GF-D8 (cell line): ENCODE measurements at places on chromosomes 13 and 19.

GRCh38 chr13:42681326-42682100 lies 99.9 kb upstream of the FAM216B start:
- DNase-seq, result no peak

GRCh38 chr13:22189176-22190048 lies 518.5 kb downstream of the FGF9 start:
- DNase-seq, result no peak

DNA sequence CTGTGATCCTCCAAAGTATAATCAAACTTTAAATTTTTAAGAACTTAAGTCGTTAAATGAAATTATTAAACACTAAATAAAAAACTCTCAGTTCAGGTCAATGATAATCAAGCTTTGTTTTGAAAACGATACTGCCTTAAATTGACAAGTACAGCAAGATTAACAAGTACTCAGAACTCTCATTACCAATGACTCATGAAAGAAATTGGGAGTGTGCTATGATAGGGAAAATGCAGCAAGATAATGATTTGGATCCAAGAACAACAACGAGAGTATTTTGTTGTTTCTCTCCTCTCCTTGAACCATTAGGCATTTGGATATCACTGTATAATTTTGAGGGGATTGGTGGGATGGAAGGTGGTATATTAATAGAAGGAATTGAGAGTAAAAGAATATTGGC lies 10.2 kb downstream of the N4BP2L2 start:
- DNase-seq, result no peak

GRCh38 chr13:43629691-43630480 lies 156.9 kb downstream of the ENOX1 start:
- no peak for DNase-seq

DNA sequence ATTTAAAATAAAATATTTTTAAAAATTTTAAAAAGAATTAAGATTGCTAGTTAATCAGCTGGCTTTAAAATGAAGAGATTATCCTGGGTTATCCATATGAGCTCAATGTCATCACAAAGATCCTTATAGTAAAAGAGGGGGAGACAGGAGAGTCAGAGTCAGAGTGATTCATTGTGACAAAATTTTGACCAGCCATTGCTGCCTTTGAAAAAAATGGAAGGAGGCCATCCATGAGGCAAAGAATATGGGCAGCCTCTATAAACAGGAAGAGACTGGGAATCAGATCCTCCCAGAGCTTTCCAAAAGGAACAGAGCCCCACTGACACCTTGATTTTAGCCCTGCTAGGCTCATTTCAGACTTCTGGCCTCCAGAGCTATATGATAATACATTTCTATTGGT lies 9.3 kb upstream of the RUBCNL start:
- DNase-seq, result no peak

- DNase-seq, result no peak
These were observed 7.3 kb downstream of the C19orf53 start for GRCh38 chr19:13781547-13781946.

GRCh38 chr13:72850959-72851677 lies 69.2 kb downstream of the PIBF1 start:
- no peak for DNase-seq

GRCh38 chr13:106151056-106151699 lies 384.3 kb downstream of the EFNB2 start:
- DNase-seq, result no peak

DNA sequence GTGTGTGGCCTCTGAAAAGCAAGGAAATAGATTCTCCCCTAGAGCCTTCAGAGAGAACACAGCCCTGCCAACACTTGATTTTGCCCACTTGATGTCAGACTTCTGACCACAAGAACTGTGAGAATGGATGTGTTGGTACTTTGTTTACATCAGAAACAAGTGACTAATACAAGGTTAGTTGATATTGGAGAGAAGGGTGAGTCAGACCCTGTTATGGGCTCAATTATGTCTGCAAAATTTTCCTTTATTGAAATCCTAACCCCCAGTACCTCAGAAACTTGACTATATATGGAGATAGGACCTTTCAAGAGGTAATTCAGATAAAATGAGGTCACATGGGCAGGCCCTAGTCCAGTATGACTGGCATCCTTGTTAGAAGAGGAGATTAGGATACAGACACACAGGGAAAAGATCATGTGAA lies 226.7 kb downstream of the RFC3 start:
- no peak for DNase-seq

- peak; percentile 85 for DNase-seq
These were observed 12.3 kb downstream of the RUBCNL start for GRCh38 chr13:46374710-46375109.

DNA sequence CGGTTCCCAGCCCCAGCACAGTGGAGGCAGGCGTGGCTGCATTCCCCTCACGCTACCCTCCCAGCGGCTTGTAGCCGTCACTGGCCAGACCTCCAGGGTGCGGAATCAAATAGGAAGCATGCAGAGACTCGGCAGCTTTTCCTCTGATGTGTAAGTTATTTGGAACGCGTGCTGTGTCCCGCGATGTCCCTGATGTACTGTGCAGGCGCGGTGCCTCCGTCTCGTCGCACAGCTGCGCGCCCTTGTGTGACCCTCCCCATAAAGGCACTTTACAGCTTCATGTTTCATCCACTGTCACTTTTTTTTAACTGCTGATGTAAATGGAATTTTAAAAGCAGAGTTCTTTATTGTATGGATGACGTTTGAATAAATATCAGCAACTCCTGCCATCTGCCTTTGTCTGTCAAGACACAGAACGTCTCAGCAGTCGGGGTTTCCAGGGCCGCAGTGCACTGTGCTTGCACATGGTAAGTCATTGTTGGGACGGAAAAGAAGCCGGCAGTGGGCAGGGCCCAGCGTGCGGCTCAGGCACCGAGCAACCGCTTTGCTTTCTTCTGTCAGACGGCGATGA lies 7.3 kb upstream of the F7 start:
- DNase-seq, result no peak

- no peak for DNase-seq
These were observed 17.7 kb downstream of the WTIP start for GRCh38 chr19:34499155-34499834.

DNA sequence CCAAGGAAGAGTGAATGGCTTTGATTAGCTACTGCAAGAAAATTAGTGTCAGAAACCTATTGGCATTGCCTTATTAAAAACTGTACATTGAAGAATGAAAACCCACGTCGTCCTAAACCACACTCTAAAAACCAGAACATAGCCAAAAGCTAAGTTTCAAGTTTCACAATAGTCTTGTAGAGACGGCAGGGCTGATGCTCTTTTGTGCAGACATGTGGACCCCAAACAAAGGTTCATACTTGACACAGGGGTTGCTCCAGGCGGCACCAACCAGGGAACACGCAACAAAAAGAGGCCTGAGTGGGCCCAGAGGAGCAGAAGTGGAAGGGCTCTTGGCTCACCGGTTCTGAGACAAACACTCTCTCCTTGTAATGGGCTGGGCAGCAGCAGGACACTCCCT lies 28.6 kb upstream of the MIR17HG start:
- DNase-seq, result no peak

DNA sequence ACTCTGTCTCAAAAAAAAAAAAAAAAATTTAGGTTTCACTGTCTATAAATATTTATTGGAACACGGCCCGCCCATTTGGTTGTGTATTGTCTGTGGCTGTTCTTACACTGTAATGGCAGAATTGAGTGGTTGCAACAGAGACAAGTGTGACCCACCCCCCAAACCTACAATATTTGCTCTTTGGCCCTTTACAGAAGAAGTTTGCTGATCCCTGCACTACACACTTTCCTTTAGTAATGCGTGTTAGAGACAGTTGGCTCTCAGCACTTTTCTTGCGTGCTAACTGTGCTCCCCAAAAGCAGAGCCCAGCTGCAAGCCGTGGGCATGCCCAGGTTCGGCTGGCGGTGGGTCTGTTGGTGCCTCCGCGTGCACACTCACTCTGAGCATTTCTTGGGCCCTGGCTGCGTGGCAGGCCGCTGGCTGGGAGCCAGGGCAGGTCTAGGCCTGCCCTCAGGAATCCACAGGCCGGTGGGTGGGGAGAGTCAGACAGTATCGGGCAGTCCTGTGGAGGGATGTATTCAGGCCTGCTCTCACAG lies 72.6 kb downstream of the SIPA1L3 start:
- DNase-seq, result no peak

DNA sequence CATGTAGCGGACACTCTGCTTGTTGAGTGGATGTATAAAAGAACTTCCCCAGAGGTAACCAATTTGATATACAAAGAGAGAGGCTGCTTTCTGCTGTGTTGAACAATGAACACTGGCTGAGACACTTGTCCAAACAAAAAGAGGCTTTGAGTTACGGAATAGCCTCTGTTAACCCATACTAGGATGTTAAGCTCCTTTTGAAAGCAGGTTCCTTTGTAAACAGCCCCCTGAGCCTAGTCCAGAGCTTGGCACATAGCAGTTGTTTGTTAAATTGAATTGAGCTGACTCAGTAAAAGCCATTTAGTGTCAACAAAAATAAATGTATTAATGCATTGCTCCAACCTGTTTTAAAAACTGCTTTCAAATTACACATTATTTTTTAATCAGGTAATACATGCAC lies 200.1 kb downstream of the MZT1 start:
- DNase-seq, result no peak

DNA sequence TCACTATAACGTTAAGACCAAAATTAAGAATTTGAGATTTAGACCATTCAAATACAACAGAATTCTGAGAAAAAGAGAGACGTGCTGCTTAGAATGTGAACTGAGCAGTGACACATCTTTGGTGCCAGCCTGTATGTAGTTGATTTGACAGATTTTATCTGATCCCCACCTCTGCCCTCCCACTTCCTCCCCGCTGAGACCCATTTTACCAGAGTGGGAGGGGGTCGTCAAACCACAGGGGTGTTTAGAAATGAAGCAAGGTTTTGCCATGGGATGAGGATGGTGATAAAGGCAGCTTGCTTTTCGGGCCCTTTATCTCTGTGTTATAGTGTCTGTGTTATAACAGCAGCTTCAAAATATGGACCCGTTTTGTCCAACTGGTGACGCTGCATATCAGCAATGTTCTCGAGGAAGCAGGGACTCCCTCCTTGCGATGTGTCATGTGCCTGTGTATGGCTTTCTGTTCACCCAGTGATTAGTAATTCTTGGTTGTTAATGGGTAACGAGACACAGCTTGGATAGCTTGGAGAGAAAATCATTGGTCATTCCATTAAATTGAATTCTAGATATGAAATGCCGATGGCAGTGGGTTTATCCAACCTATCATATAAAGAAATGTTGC lies 125.0 kb downstream of the HS6ST3 start:
- no peak for DNase-seq

- no peak for DNase-seq
These were observed 11.4 kb downstream of the COQ8B start for GRCh38 chr19:40705362-40705651.

DNA sequence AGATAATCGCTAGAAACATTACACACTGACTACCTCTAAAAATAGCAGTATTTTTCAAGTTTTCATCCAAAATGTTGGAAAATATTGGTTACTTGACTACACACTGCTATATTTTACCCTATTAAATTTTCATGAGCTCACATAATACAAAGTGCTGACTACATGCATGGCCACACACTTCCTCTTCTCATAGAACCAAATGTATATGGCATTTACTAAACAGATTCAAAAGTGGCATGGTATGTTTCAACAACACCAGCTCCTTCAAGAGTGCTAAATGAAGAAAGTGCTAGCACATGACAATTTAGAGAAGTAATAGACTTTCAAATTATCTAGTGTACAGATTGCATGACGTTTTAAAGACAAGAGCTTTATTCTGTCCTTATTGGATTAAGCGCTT lies 780.4 kb upstream of the SLITRK6 start:
- DNase-seq, result no peak

GRCh38 chr13:61024046-61024445 lies 391.6 kb downstream of the PCDH20 start:
- no peak for DNase-seq

- DNase-seq, result no peak
These were observed 42.2 kb downstream of the COL4A1 start for GRCh38 chr13:110264685-110265275.

DNA sequence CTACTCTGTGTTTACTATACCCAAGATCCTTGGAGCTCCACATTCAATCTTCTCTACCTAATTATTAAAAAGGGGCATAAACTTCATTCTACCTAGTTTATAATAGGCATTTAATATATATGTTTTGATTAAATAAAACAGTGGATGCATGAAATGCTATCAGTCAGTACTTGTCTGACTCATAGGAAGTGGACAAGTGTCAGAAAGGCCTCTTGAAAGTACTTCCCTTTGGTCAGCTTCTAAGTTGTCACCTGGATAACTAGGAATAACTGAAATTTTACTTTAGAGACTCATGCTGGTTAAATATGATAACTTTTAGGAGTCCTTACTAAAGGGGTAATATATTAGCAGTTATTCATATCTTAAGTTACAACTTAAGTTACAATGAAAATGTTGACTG lies 329.8 kb downstream of the KLF5 start:
- DNase-seq, result no peak

DNA sequence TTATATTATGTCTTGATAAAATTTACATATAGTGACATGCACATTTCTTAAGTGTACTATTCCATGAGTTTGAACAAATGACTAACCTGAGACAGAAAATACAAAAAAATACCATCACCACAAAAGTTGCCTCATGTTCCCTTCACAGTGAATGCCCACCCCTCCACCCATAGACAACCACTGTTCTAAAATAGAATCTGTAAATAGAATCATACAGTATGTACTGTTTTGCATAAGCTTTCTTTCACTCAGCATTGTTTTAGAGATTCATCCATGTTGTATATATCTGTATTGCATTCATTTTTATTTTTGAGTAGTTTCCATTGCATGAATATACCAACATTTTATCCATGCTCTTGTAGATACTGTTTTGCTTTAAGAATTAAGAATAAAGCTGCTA lies 23.3 kb upstream of the RBM26 start:
- DNase-seq, result no peak

GRCh38 chr19:17632577-17632976 lies 55.6 kb downstream of the UNC13A start:
- DNase-seq, result no peak

- peak; percentile 17 for DNase-seq
These were observed 425.7 kb downstream of the KLF12 start for GRCh38 chr13:73708393-73708985.

DNA sequence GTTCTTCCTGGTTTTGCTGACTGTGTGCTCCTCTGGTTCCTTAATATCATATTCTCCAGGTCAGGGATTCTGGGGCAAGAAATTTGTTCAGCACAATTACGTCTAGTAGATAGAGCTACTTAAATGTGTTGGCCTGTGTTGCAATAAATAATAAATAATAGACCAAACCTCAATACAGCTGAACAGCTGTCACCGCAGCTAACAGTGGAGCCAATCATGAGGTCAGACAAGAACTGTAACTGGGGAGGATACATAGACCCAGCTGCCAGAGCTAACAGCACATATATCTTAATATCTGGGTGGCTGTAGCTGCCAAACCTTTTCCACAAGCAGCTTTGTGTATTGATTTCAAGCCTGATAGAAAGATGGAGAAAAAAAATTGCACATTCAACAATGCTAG lies 1596.3 kb upstream of the PCDH20 start:
- no peak for DNase-seq
